ENCODE measurements at places on chromosomes 6 and 20. TPM values are rescaled to one million over a fixed set of nuclear protein-coding genes. Genes with fewer than 3 reads are reported as not detected.

The MACROD2 gene
- total RNA-seq = 73.0 TPM

The STX11 gene
- total RNA-seq = 54.1 TPM

The CCN6 gene
- not detected for total RNA-seq

The SRSF3 gene
- total RNA-seq = 180 TPM

The MEP1A gene
- total RNA-seq = 0.41 TPM

DNA sequence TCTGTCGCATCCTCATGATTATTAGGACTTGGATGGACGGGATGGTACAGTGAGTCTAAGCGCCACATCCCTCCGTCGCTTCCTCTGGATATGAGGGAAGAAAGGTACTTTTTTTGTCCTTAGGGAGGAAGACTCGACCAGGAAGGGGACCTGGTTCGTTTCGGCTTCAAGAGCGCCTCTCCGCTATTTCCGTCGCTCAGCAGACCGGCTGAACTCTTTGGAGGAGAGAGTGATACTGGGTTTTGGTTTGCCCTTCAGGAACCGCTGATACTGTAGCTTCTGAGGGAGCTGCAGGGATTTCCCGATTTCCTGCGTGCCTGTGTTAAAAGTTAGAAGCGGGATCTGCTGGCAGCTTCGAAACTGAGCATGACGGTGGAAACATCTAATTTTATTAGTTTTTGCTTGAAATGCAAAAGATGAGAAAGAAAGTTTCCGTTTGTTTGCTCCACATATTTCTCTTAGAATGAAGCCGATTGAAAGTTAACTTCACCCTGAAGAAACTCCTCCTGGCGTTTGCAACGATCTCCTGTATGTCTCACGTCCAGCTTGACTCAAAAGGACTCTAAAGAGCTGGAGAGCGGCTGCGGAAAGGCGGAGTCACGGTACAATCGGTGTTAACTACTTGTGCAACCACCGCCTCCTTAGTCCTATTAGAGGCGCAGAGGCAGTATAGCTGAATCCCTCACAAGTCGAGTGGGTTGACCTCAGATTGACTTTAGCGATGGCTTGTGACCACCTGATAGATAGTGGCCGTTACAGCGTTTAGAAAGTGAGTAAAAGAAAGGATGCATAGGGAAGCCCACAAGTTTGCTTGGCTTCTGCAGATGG lies 129.4 kb downstream of the TRIM27 start:
- H3K36me3 ChIP-seq = no peaks in the 10 kb centered on the region
- no peak overlapping the region for H3K4me3 ChIP-seq
- no peak for DNase-seq
- peaks cover 86% of the 10 kb centered on the region for H3K27me3 ChIP-seq
- no peaks in the 10 kb centered on the region for H3K4me1 ChIP-seq

- H3K36me3 ChIP-seq = no peaks in the 10 kb centered on the region
- no peak overlapping the region for H3K4me3 ChIP-seq
- DNase-seq = no peak
- no peaks in the 10 kb centered on the region for H3K27me3 ChIP-seq
- H3K4me1 ChIP-seq = no peaks in the 10 kb centered on the region
Measured at GRCh38 chr6:106253172-106253571, 72.4 kb downstream of the ATG5 start.
